ENCODE measurements at places on chromosomes 2 and 18. TPM values are rescaled to one million over a fixed set of nuclear protein-coding genes. Genes with fewer than 3 reads are reported as not detected.

Gene MEP1B
- not detected for total RNA-seq

Gene KRTCAP3
- total RNA-seq: 0.88 TPM

Gene PID1
- 0.90 TPM for total RNA-seq

Gene PAPOLG
- 42.8 TPM for total RNA-seq

Gene KCNS3
- 10.0 TPM for total RNA-seq

Gene LINC00305
- total RNA-seq: not detected

Gene B3GNT2
- total RNA-seq: 73.2 TPM

Gene ANKRD30B
- total RNA-seq: not detected

Gene CFAP65
- total RNA-seq: 0.22 TPM

GRCh38 chr2:121897335-121897970, 142.0 kb downstream of the TSN start:
- no peaks in the 10 kb centered on the region for H3K36me3 ChIP-seq
- peaks cover 9% of the 10 kb centered on the region for H3K4me1 ChIP-seq
- no peaks in the 10 kb centered on the region for H3K27me3 ChIP-seq
- peak; percentile 46 for DNase-seq

- no peak for DNase-seq
- H3K4me1 ChIP-seq: peaks cover 14% of the 10 kb centered on the region
- H3K27ac ChIP-seq: no peak overlapping the region
- H3K27me3 ChIP-seq: no peaks in the 10 kb centered on the region
Measured at GRCh38 chr2:54473851-54474250, 17.7 kb downstream of the SPTBN1 start.

- H3K4me1 ChIP-seq: peaks cover 5% of the 10 kb centered on the region
- no peaks in the 10 kb centered on the region for H3K27me3 ChIP-seq
- no peak for DNase-seq
- H3K27ac ChIP-seq: no peak overlapping the region
Measured at GRCh38 chr2:147355706-147356105, 489.1 kb upstream of the ACVR2A start.

DNA sequence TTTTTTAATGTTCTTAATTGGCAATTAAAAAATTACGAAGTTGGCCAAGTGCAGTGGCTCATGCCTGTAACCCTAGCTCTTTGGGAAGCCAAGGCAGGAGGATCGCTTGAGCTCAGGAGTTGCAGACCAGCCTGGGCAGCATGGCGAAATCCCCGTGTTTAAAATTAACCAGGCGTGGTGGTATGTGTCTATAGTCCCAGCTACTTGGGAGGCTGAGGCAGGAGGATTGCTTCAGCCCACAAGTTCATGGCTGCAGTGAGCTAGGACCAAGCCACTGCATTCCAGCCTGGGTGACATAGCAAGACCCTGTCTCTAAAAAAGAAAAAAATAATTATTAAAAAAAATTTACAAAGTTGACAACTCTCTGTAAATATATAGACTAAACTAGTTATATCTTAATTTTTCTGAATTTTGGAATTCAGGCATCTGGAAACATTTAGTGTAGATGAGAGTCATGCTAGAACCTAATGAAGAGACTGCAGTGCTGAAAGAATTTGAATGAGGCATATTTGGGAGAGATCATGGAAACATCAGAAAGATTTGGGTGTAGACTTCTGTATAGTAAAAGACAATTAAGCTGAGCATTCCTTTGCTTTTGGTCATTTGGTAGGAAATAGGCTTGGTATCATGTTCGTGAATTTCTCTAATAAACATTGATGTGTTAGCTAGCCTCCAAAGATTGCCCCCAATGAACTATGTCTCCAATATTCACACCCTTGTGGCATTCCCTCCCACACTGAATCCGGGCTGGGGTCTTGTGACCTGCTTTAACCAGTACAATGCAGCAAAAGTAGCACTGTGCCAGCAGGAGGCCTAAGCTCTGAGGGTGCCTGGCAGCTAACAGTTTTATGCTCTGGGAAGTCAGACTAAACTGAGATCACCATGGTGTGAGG, 4.2 kb upstream of the ROCK1 start:
- peaks cover 19% of the 10 kb centered on the region for H3K27me3 ChIP-seq
- no peak overlapping the region for H3K27ac ChIP-seq
- H3K4me1 ChIP-seq: peaks cover 6% of the 10 kb centered on the region
- no peaks in the 10 kb centered on the region for H3K36me3 ChIP-seq
- H3K4me3 ChIP-seq: no peak overlapping the region

DNA sequence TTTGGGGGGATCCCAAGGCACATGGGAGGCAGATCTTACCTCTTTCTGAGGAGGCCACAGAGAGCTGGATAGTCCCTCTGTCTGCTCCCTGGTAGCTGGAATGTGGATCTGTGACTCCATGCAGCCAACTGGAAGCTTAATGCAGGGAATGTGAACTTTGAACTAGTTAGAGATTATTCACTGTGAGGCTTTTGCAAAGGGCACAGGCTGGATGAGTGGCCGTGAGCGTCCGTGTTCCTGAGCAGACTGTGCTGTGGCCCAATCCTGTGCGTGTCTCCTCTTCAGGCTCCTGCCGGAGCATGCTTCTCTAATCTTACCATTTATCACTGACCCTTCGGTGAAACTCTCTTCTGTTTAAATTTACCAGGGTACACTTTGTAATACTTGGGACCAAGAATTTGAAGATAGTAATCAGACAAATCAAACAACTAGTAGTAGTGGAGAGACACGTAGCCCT, 187.6 kb downstream of the PTPRM start:
- no peaks in the 10 kb centered on the region for H3K36me3 ChIP-seq
- peaks cover 17% of the 10 kb centered on the region for H3K4me1 ChIP-seq
- H3K4me3 ChIP-seq: no peak overlapping the region
- no peaks in the 10 kb centered on the region for H3K27me3 ChIP-seq
- no peak overlapping the region for H3K27ac ChIP-seq

GRCh38 chr2:23772684-23773083, 154.2 kb downstream of the ATAD2B start:
- no peak overlapping the region for H3K27ac ChIP-seq
- peaks cover 18% of the 10 kb centered on the region for H3K36me3 ChIP-seq
- no peak overlapping the region for H3K4me3 ChIP-seq
- H3K4me1 ChIP-seq: no peaks in the 10 kb centered on the region
- no peaks in the 10 kb centered on the region for H3K27me3 ChIP-seq
- no peak for DNase-seq

DNA sequence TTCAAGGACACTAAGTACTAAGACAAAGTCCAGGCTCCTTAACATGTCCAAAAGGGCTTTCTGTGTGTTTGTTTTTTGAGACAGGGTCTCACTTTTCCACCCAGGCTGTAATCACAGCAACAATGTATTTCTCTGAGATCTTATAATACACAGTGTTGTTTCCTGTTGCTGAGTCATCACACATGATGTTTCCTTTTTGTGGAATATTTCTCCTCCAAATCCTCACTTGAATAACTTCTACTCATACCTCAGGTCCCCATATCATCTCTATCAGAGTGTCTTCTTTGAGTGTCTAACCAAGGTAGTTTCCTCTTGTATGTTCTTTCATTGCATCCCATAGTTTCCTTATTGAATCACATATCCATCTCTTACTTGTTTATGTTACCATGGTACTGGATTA, 632.0 kb upstream of the PIK3C3 start:
- no peak for DNase-seq
- H3K4me1 ChIP-seq: no peaks in the 10 kb centered on the region
- H3K27ac ChIP-seq: no peak overlapping the region

DNA sequence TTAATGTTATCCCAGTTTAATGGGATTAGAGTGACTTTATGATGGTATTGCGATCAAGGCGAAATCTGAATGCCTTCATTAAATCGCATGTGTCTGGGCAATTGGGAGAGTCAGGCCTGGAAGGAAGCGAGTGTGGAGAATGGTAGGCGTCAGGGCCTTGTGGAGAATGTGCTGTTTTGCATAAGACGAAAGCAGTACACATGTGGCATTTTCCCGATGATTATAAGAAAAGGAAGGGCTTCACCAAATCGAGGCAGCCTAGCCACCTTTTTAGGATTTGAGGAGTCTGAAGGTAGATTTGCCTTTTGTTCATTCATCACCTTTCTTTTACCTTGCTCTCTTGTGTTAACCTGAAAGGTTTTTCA, 1.0 kb downstream of the ZNF532 start:
- peaks cover 60% of the 10 kb centered on the region for H3K4me1 ChIP-seq
- peaks cover 19% of the 10 kb centered on the region for H3K36me3 ChIP-seq
- peak overlapping the region; percentile 98 for H3K27ac ChIP-seq
- no peak for DNase-seq
- H3K4me3 ChIP-seq: peak overlapping the region; percentile 54

GRCh38 chr2:138794724-138795123, 14.5 kb upstream of the NXPH2 start:
- H3K4me3 ChIP-seq: no peak overlapping the region
- no peak for DNase-seq
- H3K27ac ChIP-seq: no peak overlapping the region
- H3K4me1 ChIP-seq: no peaks in the 10 kb centered on the region

DNA sequence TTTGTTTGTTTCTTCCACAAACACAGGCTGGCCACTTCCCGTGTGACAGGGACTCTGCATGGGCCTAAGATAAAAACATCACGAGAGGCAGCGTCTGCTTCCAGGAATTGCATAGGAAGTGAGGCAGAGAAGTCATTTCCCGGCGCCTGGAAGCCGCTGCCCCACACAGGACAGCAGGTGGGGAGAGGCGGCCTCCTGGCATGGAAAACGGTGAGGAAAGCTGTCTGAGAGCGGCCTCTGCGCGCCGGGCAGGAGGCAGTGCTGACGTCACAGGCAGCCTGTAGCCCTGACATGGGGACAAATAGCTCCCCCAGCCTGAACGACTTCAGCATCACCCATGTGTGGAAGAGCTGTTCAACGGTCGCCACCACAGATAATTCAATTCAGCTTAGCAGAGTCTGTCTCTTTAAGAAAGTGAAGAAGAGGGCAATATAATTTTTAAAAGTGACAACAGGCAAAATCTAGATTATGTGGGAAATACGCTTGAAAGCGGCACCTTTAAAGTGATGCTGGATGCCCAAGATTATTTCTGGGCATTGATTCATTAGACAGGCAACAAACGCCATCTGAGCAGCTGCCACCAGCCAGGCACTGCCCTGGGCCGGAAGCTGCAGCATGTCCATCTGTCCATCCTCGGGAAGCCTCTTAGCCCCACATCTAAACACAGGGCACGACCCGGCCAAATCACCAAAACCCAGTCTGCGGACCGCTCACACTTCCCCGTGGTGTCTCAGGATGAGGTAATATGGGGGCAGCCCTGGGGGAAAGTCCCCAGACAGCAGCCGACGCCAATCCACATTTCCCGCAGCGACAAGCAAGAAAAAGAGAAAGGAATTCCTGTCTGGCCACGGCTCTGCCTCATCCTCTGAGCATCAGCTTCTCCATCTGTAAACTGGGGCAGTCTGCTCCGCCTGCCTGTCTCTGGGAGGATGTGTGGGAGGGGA, 138.9 kb downstream of the PXDN start:
- no peak overlapping the region for H3K4me3 ChIP-seq
- no peak overlapping the region for H3K27ac ChIP-seq
- peaks cover 7% of the 10 kb centered on the region for H3K4me1 ChIP-seq
- no peaks in the 10 kb centered on the region for H3K36me3 ChIP-seq
- DNase-seq: peak; percentile 32

DNA sequence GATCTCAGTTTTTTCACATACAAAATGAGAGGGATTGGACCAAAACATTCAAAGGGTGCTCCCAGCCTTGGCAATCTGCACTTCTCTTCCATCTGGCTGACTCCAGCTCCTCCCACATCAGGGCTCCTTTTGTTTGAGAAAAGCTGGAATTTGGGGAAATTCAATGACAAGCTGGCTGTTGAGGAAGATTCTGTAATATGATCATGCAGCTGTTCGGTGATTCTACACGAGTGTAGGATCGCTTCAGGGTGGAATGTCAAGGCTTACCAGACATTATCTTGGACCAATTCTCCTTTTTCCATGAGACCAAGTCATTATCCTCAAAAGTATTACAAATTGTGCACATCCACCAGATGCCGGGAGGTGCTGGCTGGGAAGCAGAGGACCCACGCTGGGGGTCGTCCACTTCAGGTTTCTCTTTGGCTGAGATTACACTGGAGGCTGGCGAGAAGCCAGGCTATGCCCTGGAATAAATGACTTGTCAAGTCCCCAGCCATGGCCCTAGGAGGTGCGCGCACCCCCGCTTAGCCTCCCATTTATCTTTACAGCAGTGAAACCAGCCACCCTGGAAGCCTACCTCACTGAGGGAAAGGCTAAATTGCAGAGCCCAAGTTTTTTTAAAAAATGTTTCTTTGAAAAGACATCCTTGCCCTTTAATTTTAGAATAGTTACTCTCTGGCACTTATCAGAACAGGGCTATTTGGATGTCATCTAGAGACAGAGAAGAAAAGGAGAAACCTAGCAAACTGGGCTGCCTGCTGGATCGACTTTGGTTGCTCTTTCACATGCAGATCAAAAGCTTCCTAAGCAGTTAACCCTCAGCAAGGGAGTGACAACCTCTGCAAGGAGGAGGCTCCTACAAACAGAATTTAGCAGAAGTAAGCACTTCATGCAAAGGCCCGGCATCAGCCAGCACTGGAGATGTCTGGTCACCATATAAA, 42.5 kb upstream of the LCLAT1 start:
- peaks cover 32% of the 10 kb centered on the region for H3K4me1 ChIP-seq
- H3K27me3 ChIP-seq: no peaks in the 10 kb centered on the region
- H3K27ac ChIP-seq: peak overlapping the region; percentile 25
- peak; percentile 52 for DNase-seq
- H3K36me3 ChIP-seq: no peaks in the 10 kb centered on the region

GRCh38 chr2:9139491-9140443, 66.8 kb upstream of the ASAP2 start:
- peaks cover 44% of the 10 kb centered on the region for H3K27me3 ChIP-seq
- no peak overlapping the region for H3K4me3 ChIP-seq
- DNase-seq: peak; percentile 85
- peaks cover 11% of the 10 kb centered on the region for H3K4me1 ChIP-seq
- H3K27ac ChIP-seq: no peak overlapping the region

All from neural progenitor cell (in vitro differentiated cells).